ENCODE measurements at places on chromosomes 5 and 9.

- DNase-seq, result peak; percentile 87
Observed at GRCh38 chr9:33816327-33817252, at the start of gene UBE2R2. Gene UBE2R2, plus strand, starts transcription at chr9:33817160. Its CDS starts 598 bp downstream, at chr9:33817758.

DNA sequence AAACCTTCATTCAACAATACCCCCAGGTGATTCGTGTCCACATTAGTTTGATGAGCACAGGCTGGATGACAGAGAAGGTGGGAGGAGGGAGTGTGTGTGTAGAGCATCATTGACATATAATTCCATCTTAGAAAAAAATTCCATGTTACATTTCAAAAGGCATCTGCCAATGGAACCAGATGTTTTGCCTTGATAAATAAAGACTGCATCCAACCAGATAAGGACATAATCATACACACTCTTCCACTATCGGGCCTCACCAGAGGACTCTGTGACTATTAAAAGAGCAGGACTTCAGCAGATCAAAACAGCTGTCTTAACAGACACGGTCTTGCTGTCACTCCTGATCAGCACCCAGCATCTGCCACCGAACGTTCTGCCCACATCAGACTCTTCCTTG is 96.4 kb upstream of the SPIN1 start:
- peak; percentile 13 for DNase-seq

DNA sequence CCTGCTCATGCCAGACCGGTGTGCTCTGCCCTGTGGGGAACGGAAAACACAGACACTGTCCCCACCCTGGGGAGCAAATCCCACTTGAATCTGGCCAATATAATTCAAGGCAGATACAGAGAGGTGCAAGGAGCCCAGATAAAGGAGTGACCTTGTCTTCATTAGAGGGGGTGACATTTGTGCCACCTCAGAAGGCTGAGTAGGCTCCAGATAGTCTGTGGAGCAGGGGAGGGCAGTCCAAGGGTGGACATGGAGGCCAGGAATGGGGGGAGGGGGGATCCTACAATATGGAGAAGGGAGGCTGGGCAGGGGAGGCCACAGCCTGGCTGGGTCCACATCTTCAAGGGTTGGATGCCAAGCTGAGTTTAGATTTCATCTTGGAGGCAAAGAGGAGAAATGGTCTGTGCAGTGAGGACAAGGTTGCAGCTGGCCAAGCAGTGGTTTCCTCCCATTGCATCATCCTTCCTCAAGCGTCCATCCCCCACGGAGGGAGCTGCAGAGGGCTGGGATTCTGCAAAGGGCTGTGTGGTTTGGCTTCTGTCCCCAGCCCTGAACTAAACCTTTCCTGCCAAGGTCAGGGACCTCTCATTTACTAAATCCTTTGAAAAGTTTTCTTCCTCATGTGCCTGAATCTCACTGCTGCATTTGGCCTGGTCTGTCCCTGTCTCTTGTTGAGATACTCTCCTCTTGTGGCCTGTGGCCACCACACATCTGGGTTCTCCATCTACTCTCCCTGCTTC is 60.1 kb downstream of the GALNT12 start:
- DNase-seq, result no peak

DNA sequence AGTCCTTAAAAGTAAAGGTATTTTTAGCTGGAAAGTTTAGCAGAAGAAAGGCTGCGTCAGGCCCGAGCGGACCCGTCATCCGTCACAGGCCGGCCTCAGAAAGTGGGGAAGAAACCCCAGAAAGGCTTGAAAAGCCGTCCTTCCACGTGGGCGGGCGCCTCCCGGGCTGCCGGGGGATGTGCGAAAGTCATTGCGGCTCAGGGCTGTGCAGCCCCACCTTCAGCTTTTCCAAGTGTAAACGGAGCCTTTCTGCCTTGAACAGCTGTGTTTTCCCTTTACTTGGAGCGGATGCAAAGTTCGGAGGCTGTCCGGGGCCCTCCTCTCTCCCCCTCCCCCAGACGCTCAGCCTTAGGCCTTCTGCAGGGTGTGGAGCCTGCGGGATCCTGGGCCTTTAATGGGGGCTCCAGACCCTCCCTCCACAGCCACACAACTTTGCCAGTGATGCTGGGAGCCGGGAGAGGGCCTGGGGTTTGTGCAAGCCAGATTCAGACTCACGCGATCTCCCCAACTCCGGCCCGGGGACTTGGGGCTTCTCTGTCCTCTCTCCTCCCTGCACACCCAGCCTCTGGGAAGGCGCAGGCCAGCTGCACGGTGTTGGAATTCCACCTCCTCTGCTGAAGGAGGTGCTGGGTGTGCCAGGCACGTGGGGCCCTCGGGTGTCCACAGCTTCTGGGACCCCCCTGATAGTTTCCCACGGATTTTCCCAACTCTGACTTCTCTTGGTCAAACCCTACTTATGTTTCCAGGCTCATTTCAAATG is 95.5 kb upstream of the RAPGEF1 start:
- DNase-seq, result no peak

- peak; percentile 59 for DNase-seq
Observed at GRCh38 chr9:94139672-94140417, 55.6 kb downstream of the PTPDC1 start.

GRCh38 chr5:44885903-44886302 is 77.2 kb downstream of the MRPS30 start:
- no peak for DNase-seq

DNA sequence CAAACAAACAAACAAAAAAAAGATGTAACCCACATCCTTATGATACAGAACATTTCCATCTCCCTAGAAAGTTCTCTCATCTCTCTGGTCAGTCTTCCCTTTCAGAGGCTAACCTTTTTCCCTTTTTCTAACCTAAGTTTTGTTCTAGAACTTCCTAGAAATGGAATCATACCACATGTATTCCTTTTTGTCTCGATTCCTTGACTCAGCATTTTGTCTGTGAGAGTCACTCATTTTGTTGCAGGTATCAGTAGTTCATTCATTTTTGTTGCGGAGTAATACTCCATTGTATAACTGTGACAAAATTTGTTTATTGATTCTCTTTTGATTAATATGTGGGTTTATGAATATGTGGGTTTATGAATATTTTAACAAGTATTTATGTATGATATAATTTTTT is 400.0 kb upstream of the PDE4D start:
- no peak for DNase-seq

DNA sequence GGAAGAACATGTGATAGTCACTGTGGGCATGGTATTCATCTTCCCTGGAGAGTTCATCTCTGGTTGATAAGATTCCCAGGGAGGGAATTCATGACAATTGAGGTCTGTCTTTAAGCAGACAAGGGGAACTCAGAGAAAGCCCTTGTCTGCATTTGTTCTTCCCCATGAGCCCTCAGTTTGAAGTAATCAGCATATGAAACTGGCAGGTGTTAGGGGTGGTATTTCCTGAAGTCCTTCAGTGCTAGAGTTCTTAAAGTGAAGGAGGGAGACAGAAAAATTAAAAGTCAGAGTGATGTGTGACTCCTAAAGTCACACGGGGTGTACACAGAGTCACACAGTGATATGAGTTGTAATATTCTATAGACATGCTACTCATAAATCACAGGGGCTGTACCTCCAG is 60.6 kb upstream of the SYK start:
- no peak for DNase-seq

GRCh38 chr5:82217917-82218316 is 60.2 kb downstream of the RPS23 start:
- DNase-seq, result no peak

DNA sequence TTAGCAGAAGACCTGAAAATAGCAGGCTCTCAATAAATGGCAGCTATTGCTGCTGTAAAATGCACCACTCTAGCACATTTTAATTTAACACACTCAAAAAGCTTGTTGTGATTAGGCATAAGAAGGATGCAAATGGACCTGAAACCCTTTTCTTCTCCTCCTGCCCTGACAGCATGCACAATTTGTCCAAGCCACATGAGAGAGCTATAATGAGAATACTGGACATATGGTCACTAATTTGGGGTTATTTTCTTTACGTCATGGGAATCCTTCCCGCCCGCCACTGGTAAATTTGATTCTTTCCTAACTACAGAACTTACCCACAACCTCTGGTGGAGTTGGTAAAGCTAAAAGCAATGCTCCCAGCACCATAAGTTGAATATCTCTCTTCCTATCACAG is 62.1 kb downstream of the TRIM32 start:
- no peak for DNase-seq

DNA sequence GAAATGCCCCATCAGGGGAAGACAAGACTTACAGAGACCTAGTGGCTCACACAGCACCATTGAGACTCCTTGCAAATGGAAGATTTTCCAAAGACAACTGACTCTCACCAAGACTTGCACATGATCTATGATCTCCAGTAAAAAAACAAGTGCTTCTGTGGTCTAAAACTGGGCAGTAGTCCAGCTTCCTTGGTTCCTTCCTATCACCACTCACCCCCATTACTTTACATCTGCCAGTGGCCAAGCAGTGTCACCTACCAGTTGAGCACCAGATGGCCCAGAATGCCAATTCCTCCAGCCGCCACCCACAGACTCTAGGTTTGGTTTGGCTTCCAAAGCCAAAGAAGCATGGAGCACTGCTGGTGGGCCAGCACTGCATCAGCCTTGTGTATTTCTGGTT is 47.7 kb downstream of the SH3TC2 start:
- DNase-seq, result no peak

DNA sequence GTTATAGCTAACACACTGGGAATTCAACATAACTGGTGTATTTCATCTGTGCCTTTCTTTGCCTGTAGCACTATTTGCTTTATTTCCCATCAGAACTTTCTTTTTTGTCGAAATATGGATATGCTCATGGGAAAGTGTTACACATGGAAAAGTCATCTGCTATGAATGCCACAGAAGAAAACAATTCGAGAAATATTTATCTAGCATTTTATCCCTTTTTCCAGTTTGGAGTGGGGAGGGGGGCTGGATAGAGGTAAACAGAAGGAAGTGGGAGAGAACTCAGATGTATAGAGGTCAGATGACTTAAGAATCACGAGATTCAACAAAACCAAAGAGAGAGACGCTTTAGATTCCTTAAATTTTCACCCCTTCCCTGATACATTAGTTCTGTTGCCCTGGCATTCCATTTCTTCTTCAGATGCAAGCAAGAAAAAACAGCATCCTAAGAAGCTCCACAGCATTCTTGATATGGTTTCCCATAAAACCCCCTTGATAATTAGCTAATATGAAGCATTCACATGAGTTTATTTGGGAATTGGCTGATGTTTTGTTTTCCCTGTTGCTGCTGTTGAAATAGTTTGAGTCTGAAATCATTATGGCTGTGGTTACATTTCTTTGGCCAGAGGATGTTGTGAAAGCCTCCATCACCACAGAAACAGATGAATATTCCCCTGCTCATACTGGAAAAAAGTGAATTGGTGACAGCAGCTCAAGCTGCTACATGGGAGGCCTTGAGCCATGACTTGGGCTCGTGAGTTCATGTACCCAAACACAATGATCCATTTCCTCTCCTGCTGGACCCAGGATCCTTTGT is 335.8 kb upstream of the DAB2 start:
- no peak for DNase-seq

GRCh38 chr9:133842721-133843227 is 104.6 kb upstream of the SARDH start:
- no peak for DNase-seq

DNA sequence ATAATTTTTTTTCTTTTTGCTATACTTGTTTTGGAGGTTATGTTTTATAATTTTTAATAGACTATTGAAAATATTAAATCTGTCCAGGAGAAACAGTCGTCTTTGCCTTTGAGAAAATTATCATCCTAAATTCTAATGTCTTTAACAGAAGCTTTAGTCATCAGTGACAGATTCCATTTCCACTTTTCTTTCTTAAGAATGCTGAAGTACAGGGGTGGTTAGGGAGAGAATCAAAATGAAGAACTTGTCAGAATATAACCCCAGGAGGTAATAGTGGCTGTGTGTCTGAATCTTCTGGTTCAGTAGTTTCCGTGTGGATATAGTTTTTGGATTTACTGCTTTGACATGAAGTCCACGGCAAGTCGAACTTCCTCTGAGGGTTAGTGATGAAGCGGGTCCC is 111.8 kb downstream of the DAPK1 start:
- DNase-seq, result no peak

DNA sequence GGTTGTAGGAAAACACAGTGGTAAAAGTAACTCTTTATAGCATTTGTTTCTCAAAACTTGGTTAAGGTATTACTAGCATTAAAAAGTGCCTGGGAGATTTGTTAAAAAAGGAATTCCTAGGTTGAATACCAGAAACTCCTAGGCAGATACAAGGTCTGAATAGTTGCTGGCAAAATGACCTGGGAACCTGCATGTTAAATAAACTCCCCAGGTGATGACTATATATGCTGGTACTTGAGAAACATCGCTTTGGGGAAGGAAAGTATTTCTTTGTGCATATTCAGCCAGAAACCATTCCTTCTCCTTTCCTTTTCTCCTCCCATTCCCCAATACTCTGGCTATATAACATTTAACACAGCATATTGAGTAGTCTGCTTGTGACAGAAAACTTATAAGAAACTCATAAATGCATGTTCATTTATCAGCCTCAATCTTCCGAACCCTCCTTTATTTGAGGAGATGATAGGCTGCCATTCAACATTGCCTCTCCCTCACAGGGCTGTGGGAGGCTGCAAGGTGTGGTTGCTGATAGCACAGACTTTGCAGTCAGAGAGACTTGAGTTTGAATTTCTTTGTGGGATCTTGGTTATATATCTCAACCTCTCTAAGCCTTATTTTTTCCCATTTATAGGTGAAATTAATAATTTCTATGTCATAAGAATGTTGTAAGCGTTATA is 28.7 kb downstream of the PCSK1 start:
- DNase-seq, result no peak

DNA sequence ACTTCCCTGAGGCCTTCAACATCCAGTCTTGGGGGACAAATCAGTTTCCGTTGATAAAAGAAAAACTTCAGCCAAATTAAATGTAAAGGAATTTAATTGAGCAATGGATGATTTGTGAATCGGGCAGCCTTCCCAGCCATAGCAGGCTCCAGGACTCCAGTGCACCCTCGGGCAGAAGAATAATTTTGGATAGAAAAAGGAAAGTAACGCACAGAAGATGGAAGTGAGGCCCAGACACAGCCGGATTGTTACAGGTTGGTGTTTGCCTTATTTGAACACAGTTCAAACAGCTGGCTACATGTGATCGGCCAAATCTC is 19.1 kb downstream of the MRPL36 start:
- DNase-seq, result no peak

DNA sequence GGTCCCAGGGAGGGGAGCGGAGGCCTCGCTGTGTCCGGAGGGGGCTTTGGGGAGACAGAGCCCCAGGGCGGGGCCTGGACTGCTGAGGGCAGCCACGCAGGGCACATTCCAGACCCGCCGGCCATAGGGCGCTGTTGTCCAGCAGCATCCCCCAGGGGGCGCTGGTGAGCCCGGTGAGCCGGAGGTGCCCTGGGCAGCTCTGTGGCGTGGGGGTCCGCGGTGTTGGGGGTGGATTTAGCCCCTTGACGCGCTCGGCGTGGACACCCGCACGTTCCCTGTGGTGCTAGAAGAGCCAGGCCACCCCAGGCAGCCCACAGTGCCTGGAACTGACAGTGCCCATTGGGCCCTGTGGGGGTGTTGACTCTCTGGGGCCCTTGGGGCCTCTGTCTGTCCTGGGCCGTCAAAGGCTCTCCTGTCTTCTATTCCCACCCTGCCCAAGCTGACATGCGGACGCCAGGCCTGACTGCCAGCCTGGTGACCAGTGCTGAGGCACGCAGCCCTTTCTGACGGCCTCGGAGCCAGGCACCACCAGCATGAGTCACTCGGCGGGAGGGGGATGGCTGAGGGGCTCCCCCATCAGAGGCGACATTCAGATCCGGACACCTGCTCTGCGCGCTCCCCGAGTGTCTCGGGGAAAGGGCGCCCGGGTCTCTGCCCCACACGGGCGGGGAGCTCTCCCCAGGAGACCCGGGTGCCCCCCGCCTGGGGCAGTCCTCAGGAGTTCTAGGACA is 23.9 kb downstream of the TPPP start:
- DNase-seq, result peak; percentile 70

GRCh38 chr9:109585796-109586195 is 87.7 kb upstream of the PTPN3 start:
- DNase-seq, result no peak

All from type B pancreatic cell (in vitro differentiated cells).